ENCODE measurements at places on chromosomes 2 and 18.

GRCh38 chr2:211161236-211161635 is 604.8 kb downstream of the CPS1 start:
- no peak for DNase-seq

DNA sequence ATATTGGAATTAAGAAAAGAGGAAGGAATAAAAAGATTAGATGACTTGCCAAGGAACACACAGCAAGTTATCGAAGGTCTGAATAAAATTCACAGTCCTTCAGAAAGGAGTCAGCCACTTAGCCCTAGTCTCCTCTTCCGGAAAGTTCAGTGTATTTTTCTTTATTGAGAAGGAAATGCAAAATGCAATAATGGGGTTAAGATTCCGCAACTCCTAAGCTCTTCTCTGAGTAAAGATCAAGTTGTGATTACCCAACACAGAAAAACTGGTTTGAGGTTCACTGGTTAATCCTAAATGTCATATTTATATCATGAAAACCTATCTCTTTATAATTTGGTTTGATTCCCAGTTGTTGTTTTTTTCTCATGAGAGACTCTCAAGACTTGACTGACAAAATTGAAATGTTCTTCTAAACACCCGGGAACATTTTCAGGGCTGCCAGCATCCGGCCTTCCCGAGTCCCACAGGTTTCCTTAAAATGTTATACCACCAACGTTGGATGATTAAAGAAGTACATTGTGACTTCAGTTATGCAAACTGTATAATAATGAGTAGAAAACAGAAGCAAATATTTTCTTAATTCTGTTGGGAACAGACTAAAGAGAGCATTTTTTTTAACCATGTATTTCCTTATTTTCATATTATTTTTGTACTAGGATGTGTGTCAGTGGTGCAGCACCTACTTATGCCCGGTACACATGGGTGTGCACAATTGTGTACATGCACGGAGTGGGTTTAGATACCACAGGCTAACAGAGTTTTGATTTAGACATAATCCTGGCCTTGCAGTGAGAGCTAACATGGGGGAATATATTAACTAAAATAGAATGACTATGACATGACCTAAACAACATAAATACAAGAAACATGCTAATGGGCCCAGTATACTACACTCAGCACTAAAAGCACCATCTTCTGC is 100.2 kb downstream of the STK39 start:
- DNase-seq, result no peak

GRCh38 chr2:225065882-225066281 is 23.6 kb upstream of the DOCK10 start:
- no peak for DNase-seq

- no peak for DNase-seq
Observed at GRCh38 chr2:82650038-82650437, 1809.0 kb downstream of the SUCLG1 start.

- no peak for DNase-seq
Observed at GRCh38 chr2:38164881-38165280, 88.9 kb upstream of the CYP1B1 start.

DNA sequence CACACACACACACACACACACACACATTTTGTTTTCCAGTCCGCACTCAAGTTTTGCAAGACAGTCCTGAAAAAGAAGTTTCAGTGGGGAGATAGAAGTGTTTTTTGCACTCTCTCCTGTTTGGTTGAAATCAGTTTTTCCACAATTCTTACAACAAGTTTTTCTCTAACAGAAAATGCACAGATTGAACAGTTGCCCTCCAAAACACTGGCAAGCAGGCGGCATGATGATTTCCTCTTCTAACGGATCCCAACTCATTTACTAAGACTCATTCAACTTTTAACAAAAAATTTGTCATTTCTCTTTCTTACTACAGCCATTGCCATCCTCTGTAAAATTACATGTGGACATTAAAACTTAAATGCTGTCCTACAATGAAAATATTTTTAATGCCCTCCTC is 117.6 kb upstream of the DTNA start:
- no peak for DNase-seq

DNA sequence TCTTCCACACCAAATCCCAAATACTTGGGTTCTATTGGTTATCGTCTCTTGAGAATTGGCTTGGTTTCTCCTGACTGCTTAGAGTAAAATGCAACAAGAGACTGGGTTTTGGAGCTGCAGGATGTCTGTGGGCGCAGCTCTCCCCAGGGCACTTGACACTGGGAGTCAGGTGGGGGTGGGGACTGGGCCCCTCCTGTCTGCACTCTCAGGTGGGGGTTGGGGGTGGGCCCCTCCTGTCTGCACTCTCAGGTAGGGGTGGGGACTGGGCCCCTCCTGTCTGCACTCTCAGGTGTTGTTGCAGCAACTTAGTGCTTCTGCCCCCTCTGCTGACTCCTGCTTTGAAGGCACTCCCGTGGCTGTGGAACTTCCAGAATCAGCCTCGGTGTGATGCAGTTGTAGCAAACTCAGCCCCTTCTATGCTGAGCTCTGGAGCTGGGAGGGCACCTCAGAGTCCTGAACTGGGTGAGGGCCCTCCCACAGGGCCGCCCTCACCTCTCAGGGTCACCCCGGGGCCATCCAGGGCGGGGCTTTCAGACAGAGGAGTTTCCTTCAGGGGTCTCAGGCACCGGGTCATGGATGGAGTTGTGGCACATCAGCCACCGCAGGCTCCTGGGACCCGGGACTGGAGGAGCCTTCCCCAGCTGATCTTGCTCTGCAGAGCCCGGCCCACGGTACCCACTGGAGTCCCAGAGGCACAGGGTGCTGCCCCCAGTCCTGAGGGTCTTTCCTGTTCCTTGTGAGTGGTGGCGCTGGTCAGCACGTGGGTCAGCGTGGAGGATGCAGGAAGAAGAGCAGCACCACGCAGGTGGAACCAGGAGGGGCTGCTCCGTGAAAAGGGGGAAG is 22.9 kb upstream of the CIDEA start:
- no peak for DNase-seq

- DNase-seq, result no peak
Observed at GRCh38 chr2:71004857-71005256, 10.2 kb upstream of the TEX261 start.

- no peak for DNase-seq
Observed at GRCh38 chr2:138356178-138356577, 145.4 kb upstream of the SPOPL start.

GRCh38 chr18:48784656-48785055 is 166.1 kb downstream of the SMAD7 start:
- DNase-seq, result no peak

- no peak for DNase-seq
Observed at GRCh38 chr2:118974103-118974993, 32.4 kb downstream of the MARCO start.

DNA sequence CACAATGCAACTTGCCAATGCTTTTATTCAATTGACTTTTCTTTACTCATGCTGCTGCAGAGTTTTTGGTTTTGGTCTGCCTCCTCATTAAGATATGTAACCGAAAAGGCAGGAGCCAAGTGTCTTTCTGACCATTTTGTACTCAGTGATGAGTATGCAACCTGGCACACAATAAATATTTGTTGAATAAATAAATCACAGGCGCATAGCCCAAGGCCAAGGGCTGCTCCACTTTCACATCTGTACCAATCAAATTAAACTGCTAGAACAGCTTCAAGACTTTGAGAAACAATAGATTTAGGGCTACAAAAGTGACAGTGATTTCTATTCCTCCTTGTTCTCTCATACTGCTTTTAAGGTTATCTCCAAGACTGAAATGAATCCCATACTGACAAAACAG is 828.2 kb downstream of the RNF144A start:
- DNase-seq, result no peak

Measured in glomerular endothelial cell (primary cell).